Mammary microvascular endothelial cell (primary cell): ENCODE measurements at places on chromosomes 2 and 18. TPM values are rescaled to one million over a fixed set of nuclear protein-coding genes. Genes with fewer than 3 reads are reported as not detected.

Gene DSG4
- not detected in 2 replicates for total RNA-seq

Gene ALPI
- total RNA-seq, result not detected in 2 replicates

Gene VAMP5
- 201 and 217 TPM in 2 replicates for total RNA-seq

Gene IL1F10
- not detected in 2 replicates for total RNA-seq

Gene ATIC
- 37.7 and 38.7 TPM in 2 replicates for total RNA-seq

Gene CDKL4
- total RNA-seq, result 0.74 and 1.1 TPM in 2 replicates

Gene STON1
- total RNA-seq, result 2.7 and 2.9 TPM in 2 replicates

Gene TUBA3D
- total RNA-seq, result not detected in 2 replicates

Gene PFN4
- 0.69 TPM in 1 of 2 replicates, not detected in the other for total RNA-seq
